ENCODE measurements at places on chromosomes 13 and 19.

- DNase-seq = no peak
Observed at GRCh38 chr13:72384186-72384823, 343.1 kb downstream of the MZT1 start.

DNA sequence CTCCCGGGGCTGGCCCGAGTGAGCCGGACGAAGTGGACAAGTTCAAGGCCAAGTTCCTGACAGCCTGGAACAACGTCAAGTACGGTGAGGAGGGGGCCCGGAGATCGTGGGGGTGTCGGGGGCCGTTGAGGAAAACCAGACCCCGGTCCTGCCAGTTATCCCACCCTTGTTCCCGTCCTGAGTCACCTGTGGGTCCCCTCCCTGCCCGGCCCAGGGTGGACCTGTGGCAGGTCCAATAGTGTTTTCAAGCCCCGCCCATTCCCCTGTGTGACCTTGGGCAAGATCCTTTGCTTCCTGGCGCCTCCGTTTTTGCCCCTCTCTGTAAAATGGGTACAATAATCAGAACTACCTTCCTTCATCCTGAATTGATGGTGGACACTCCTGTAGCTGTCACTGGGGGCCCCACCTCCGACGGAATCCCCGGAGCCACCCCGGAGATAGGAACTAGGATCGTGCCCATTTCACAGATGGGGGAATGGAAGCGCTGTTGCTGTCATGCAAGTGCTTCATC lies 593 bp downstream of the ATG4D start:
- no peak for DNase-seq

DNA sequence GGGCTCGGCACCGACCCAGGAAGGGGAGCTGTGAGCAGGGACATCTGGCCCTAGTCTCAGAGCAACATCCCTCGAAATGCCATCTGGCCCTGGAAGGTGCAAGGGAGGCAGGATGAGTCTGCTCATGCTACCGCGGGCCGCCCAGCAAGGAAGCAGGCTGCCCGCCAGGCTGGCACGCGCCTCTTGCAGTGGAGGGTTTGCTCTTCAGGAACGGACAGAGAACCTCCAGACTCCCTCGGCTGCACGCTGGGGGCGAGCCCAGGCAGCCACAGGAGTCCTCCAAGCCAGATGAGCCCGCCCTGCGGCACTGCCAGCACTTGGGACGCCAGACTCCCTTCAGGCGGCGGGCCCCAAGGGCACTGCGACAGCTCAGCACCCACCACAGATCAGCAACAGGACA lies 10.1 kb upstream of the ATP8B3 start:
- no peak for DNase-seq

DNA sequence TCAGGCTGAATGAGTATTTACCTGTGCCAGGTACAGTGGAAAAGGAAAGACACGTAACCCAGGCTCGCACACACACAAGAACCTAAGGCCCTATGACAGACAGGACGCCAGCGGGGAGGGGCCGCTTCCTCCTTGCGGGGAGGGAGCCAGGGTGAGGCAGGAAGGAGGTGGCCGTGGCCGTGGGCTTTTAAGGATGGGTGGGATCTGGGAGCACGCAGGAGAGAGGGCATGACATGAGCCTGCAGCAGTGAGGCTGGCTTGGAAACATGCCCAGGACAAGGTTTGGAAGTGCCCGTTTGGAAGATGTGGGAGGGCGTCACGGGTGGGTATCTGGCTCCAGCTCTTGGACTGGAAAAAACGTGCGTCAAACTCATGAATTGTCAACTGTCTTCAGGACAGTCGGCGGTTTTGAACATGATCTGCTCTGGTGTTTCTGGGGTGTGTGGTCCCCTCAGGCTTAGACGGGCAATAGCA lies 20.1 kb downstream of the SH3GL1 start:
- peak; percentile 71 for DNase-seq

DNA sequence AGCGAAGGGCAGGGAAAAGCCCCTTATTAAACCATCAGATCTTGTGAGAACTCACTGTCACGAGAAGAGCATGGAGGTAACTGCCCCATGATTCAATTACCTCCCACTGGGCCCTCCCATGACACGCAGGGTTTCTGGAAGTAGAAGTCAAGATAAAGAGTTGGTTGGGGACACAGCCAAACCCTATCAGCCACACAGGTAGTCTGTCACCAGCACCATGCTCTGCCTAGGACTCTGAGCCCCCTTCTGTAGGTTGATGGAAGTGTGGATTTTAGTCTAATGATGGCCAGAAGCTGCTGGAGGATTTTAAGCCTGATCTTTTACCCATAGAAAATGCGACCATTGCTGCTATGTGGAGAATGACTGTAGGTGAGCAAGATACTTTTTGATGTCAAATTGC lies 60.8 kb downstream of the ARHGEF7 start:
- no peak for DNase-seq

DNA sequence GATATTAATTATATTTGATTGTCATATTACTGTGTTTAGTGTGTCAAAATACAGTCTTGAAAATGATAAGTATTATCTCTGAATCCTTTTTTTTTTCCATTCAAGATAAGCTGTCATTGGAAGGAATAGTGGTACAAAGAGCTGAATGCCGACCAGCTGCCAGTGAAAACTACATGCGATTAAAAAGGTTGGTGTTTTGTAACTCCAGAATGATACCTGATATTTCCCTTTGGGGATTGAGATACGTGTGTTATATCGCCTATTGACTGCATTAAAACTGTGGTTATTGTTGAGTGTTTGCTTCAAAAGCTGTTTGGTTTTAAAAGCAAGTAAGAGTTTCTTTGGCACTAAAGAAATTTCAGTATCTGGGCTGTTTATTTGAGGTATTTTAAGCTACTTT lies 6.5 kb upstream of the KCTD4 start:
- DNase-seq = no peak

- DNase-seq = no peak
Observed at GRCh38 chr13:19153782-19154450, 27.7 kb downstream of the TUBA3C start.

DNA sequence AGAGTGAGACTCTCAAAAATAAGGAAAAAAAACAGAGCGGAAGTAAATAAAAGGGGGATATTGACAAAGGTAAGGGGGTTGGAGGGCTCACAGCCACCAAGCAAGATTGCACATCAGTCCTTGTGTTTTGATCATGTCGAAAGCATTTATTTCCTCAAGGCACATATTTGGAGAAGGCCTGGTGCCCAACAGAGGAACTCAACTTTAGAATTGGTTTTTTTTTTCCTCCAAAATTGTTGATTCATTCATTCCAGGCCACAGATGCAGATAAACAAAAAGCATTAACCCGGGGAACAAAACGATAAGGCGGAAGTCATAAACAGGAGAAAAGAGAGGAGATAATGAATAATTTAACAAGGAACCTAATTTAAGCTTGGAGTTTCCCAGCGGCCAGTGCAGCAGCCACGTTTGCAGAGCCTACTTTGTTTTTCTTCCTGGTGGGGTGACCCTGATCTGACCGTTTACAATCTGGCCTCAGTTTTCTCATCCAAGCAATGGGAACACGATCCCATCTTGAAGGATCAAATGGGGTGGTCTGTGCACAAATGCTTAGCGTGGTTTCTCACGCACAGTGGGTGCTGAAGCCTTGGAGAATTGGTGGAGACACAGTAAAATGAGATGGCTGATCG lies 2.1 kb upstream of the PTPRS start:
- no peak for DNase-seq

GRCh38 chr19:53076984-53077383 lies 26.2 kb downstream of the ZNF160 start:
- no peak for DNase-seq

DNA sequence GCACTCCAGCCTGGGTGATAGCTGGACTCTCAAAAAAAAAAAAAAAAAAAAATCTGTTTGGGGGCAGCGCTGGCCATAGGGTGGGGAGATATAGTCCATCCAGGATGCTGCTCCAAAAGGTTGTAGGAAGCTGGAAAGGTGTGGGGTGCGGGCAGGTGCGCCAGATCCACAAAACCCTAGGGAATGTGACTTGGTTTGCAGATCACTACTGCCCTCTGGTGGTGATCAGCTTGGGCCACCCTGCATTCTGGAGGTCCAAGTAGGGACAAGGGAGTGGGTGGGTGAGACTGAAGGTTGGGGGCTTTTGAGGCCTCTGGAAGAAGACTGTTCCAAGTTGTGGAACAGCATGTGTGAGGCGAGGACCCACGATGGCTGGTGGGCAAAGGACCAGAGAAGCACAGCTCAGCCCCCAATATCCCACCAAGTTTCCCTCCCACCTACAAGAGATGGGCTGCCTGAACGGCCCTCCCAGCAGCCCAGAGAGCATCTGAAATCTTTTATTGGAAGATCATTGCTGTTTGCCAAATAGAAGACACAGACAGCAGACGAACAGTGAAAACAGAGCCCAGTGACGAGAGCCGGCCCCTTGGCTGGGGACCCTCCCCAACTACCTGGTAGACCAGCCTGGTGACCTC lies 10.4 kb upstream of the TYK2 start:
- DNase-seq = peak; percentile 61

DNA sequence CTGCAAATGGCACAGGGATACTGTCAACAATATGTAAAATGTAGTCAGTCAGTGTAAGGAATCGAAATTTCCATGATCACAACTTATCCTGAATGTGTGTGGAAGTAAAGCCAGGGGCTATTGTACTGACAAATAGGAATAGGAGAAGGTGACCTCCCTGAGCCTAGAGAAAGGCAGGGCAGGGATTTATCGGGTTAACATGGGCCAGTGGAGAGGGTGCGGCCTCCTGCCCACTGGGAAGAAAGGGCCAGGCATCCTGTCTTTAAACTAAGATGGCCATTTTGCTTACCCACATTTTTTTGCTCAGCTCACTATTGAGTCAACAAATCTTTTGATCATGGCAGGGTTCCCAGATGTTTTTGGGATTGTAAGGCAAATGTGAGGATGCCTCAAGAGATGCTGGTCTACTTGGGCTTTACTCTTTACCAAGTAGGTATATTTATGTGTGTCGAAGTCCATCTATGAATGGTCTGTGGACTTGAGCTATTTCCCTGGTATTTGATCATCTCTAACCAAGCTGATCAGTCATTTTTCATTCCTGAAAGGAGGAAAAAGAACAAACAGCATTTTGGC lies 116.6 kb upstream of the RNF113B start:
- DNase-seq = no peak

- DNase-seq = no peak
Observed at GRCh38 chr19:29514525-29515232, 11.1 kb upstream of the VSTM2B start.

- DNase-seq = no peak
Observed at GRCh38 chr13:71634602-71635443, 232.2 kb downstream of the DACH1 start.

GRCh38 chr13:89205856-89206520 lies 1534.8 kb downstream of the SLITRK5 start:
- no peak for DNase-seq

DNA sequence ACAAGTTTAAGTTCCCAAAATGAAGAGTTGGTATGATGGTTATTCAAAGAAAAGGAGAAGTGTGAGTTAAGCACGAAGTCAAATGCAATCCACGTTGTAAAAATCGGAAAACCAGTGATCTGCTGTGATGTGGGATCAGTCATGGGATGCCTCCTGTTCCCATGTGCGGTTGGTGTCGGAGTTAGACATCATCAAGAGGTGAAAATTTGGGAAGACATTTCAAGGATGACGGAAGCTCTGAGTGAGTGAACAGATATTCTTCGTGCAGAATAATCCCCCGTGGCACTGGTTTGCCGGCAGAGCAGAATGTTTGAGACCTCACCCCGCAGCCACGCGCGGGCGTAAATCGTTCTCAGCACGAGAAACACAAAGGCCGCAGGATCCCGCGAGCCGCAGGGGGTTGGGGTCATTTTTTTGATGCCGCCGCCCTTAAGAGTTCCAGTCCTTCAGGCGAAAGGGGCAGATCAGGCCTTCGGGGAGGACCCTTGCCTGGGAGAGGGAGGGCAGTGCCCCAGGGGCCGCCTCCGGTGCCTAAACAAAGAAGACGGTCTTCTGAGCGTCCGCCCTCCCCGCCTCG lies 13.7 kb upstream of the SOX1 start:
- no peak for DNase-seq

GRCh38 chr13:21465710-21466160 lies 6.6 kb upstream of the ZDHHC20 start:
- DNase-seq = no peak

DNA sequence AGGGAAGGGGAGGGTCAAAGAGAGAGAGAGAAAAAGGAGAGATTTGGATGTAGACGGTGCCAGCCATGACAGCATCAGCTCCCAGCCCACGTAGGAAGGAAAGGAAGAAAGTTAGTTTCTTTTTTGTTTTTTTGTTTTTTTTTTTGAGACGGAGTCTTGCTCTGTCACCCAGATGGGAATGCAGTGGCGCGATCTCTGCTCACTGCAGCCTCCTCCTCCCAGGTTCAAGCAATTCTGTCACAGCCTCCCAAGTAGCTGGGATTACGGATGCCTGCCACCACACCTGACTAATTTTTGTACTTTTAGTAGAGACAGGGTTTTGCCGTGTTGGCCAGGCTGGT lies 27.6 kb downstream of the ELL start:
- DNase-seq = peak; percentile 74

DNA sequence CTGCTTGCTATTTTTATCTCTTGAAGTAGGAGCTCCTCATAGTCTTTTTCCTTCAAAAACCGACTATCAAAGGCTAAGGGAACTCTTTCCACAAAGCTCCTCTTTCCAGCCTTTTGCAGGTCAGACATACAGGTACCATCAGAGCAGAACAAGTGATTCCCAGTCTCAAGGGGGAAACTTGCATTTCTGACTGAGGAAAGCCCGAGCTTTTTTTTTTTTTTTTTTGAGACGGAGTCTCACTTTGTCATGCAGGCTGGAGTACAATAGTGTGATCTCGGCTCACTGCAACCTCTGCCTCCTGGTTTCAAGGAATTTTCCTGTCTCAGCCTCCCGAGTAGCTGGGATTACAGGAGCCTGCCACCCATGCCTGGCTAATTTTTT lies 32.0 kb downstream of the RUBCNL start:
- no peak for DNase-seq

DNA sequence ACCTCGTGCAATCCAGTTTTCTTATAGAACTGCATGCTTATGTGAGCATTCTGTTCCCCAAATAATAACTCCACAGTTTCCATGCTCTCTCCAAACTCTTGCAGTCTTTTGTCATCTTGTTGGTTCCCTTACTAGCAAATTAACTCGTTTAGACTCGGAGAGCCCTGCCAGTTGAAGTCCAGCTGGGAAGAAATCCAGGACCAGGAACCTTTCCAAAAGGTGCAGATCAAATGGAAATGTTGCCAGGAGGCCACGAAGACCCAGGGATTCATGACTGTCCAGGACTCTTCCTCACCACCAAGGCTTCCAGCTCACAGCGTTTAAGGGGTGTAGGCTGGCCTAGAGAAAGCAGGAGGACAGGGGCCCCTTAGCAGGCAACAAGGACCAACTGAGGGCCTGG lies 2.1 kb upstream of the TDRD12 start:
- no peak for DNase-seq

GRCh38 chr19:10452726-10453618 lies 32.6 kb downstream of the PDE4A start:
- DNase-seq = no peak

- DNase-seq = no peak
Observed at GRCh38 chr13:55437162-55437561, 1703.6 kb upstream of the PRR20A start.

DNA sequence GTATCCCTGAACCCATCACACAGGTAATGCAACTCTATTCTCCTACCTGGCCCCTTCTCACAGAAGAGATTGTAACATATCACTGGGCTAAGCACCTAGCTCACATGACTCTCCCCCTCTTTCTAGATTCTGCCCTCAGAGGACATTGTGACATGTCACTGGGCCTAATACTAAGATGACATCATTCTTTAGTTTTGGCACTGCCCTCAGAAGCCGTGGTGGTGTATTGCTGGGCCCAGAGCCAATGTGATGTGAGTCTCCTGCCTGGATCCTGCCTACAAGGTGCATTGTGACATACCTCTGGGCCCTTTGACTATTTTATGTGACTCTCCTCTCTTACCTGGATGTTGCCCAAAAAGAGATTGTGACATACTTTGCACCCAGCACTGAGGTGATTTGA lies 21.4 kb upstream of the ZNF730 start:
- no peak for DNase-seq

GRCh38 chr19:3338541-3339181 lies 27.7 kb upstream of the NFIC start:
- peak; percentile 65 for DNase-seq
